ENCODE measurements at places on chromosomes 2 and 18.

- DNase-seq, result no peak
These were observed 50.2 kb downstream of the TTC21B start for GRCh38 chr2:165903406-165903805.

- DNase-seq, result no peak
These were observed 1064.0 kb upstream of the GYPC start for GRCh38 chr2:125591954-125592353.

GRCh38 chr2:72236445-72237067 is 88.9 kb upstream of the CYP26B1 start:
- DNase-seq, result no peak

DNA sequence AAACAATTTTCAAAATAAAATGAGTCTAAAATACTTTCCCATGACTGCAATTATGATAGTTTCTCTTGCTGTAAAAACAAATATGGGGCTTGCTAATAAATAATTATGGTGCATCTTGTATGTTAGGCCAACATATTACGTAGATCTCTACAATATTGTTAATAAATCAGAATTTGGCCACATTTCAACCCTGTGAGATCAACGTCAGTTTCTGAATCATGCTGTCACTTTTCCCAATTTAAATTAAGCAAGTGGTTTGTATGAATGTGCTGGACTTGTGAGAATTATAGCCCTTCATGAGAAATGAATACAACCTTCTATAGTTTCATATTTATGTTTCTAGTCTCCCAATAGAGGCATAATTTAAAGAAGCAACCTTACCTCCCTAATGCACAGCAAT is 808.9 kb downstream of the SUCLG1 start:
- no peak for DNase-seq

GRCh38 chr2:187057466-187057865 is 208.5 kb upstream of the ZSWIM2 start:
- no peak for DNase-seq

DNA sequence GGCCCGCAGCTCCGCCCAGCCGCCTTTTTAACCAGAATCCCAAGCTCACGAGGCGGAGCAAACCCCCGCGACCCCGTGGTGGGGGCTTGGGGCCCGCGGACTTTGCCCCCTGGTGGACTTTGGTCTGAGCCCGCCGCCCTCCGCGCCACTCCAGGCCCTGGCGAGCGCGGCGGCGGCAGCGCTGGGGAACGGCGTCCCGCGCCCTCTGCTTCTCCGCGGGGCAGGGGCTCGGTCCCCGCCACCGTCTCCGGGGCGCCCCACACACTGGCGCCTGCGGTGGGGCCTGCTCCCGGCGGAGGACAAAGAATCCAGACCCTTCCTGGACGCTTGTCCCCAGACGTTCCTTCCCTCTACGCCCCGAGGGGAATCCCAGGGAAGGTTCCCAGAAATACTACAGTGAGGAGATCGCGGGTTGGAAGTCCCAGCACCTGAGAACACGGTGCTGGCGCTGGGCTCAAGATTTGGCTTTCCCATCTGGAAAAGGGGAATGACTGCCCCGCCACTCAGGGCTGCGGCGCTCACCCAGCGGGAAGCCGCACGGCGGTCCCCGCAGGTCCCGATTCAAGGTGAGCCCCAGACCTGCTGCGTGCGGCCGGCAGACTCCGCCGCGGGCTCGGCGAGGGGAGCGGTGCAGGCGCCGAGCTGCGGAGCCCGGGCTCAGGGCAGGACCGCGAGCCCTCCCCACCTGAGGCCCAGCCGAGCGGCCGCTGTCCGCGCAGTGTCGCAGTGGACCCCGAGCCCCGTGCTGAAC is at the start of gene HAAO:
Gene HAAO, minus strand, starts transcription at position 1 of the 751 bp plus-strand sequence. CDS start 47 bp downstream, outside the sequence.
- DNase-seq, result peak; percentile 84

DNA sequence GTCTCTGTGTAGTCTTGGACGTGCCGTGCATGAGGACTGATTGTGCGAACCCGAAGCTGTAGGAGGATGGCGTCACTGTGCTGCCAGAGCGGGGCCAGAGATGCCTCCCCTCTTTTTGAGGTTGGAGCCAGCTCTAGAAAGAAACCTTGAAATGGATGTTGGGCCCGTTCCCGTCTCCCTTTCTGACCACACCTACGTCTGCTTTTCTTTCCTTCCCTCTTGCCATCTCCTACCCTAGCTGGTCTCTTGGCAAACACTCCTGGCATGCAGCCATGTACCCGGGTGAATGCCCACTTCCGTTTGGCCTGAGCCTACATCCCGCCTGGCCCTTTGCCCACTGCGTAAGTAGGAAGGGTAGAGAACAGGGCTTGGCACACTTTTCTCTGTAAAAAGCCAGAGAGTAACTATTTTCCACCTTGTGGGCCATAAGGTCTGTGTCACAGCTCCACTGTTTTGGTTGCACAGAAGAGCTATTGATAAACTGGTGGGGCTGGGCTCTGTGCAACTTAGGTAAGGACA is 37.4 kb downstream of the SH3BP4 start:
- DNase-seq, result peak; percentile 83

DNA sequence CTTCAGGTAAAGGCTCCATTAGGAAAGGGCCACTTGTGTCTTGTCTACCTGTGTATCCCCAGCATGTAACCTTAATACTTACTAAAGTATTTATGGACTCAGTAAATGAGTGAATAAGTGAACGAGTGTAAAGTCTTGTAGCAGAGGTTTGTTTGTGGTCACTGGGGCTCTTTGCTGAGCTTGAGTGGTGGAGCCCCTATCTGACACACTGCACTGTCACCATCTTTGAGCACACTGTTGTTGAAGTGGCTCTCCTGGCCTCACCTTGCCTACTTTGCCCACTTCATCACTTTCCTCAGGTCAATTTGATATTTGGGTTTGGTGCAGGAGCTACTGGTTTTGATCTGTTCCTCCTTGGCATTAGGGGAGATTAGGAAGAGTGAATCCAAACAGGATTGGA is 39.3 kb upstream of the ZEB2 start:
- DNase-seq, result no peak

DNA sequence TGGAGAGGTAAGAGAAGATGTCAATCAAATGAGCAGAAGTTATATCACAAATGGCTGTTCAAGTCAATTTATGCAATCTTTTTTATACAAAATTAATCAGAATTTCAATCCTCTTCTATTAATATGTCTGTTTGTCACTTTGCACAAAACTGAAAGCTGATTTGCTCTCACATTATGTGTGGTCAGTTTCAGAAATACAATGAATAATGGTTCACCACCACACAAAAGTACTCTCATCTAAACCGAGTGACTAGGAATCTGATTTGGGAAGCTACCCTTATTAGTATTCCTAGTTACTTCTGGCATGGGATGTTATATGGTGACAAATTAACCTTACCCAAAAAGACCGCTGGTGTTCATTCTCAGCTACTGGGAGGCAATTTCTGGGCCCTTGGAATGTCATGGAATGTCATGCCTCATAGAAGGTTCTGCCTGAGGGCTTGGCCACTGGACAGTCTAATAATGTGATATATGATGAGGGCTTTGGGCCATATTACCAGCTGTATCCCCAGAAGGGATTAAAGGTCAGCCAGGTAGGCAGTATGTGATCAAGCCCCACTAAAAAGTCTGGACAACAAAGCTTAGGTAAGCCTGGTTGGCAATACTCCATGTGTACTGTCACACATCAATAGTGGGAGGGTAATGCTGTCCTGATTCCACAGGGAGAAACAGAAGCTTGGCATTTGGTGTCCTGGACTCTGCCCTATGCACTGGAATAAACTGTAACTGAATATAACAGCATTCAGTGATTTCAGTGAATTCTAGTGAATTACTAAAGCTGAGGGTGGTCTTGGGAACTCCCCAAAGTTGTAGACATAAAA is 113.2 kb downstream of the PIGN start:
- no peak for DNase-seq

DNA sequence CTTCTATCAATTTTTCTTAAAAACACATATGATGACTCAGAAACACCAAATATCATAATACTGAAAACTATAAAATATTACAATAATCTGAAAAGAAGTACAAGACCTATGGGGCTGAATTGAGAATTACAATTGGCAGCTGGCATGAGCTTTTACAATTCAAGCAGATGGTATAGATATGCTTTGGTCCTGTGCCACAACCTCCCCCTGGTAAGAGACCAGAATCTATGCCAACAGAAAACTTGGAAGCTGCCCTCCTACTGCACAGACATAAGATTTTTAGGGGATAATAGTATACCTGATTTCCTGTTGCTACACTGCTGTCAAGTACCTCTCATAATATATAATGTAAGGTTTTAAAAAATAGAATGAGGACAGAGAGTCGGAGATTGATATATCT is 46.8 kb upstream of the CDH7 start:
- DNase-seq, result no peak

DNA sequence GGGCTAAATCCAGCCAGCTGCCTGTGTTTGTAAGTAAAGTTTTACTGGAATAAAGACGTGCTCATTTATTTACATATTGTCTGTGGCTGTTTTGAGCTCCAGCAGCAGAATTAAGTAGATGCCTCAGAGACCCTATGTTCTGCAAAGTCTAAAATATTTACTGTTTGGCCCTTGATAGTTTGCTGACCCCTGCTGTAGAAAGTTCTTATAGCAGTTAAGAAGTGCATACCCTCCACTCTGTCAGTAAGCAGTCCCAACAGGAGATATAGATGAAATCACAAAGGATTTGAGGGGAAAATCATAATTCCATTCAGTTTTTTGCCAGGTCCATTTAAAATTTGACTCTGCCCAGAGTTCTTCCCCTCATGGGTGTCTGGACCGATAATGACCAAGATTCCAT is 50.1 kb upstream of the ITM2C start:
- peak; percentile 28 for DNase-seq

- peak; percentile 2 for DNase-seq
These were observed 654 bp downstream of the PIK3C3 start for GRCh38 chr18:41955688-41956087.

DNA sequence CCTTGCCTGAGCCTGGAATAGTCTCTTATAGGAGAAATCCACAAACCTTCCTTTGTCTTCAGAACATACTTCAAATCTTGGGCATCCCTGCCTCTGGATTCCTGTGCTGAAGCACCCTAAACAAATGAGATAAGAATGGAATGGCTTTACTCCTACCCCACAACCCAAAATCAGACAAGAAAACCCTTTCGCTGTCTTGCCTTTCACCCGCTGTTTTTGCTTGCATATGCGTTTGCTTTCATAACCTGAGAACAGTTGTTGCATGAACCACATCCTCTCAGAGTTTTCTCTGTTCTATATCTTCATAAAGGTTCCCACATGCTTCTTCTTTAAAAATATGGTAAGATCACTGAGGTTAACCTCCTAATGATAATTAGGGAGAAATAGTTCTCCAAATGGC is 132.1 kb upstream of the MAP3K20 start:
- DNase-seq, result no peak

- peak; percentile 33 for DNase-seq
These were observed 156.4 kb downstream of the ZFP36L2 start for GRCh38 chr2:43070030-43070429.

DNA sequence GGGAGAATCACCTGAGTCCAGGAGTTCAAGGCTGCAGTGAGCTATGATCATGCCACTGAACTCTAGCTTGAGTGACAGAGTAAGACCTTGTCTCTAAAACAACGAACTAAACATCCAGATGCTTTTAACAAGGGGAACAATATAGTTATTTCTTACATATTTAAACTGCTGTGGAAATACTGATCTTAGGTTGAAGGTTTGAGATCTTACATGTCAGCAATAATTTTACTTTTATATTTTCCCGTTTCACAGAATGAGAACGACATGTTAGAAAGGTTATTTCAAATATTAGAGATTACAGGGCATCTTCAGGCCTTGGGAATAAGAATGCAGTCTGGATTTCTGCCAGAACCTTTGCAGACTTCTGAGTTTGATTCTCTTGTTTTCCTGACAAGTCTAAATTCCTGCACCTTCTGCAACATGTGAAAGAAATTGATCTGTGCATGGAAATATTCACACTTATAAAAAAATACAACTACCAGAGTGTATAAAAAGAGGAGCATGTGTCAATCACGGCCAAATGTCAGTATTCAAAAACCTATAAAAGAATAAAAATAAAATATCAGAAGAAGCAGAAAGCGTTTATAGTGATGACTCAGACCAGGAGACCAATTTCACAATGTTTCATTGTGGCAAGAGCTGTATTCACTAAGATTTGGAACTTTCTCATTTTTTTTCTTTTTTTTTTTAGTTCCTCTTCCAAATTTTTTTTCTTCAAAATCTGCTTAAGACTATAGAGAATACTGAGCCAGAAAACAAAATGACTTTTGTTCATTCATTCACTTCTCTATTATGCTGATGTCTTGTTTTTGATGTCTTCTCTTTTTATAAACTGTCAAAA is 29.6 kb downstream of the COLEC12 start:
- peak; percentile 51 for DNase-seq

- DNase-seq, result no peak
These were observed 181.4 kb downstream of the TMEM18 start for GRCh38 chr2:495745-496275.

GRCh38 chr2:24077535-24077877 is 1.4 kb upstream of the SF3B6 start:
- DNase-seq, result no peak

- no peak for DNase-seq
These were observed 674 bp downstream of the PTPN4 start for GRCh38 chr2:119760237-119760955.

DNA sequence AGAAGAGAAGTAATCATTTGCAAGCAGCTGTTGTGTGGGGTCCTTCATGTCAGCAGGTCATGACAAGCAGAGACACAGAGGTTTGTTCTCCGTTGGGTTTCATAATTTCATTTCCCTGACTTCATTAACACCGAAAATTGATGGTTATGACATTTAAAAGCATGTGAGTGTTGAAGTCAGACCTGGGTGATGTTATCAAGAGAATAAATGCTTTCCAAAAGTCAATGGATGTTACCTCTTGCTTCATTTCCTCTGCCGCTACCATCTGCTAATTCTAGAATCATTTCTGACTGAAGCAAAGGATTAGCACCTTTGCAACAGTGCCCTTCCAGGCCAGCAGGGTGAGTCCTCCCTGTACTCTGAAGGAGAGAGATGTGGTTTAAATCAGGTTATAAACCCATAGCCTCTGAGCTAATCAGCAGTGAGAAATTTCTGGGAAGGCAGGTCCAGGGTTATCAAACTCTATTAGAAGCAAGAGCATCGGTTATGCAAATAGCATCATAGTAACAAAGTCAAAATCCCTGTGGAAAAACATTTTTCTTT is 446.2 kb downstream of the PIK3C3 start:
- no peak for DNase-seq

GRCh38 chr2:78589871-78590270 is 435.6 kb upstream of the REG3G start:
- DNase-seq, result no peak

GRCh38 chr2:60847854-60848253 is 33.5 kb upstream of the REL start:
- no peak for DNase-seq

GRCh38 chr2:24220554-24221291 is 45.9 kb downstream of the FAM228A start:
- DNase-seq, result no peak

DNA sequence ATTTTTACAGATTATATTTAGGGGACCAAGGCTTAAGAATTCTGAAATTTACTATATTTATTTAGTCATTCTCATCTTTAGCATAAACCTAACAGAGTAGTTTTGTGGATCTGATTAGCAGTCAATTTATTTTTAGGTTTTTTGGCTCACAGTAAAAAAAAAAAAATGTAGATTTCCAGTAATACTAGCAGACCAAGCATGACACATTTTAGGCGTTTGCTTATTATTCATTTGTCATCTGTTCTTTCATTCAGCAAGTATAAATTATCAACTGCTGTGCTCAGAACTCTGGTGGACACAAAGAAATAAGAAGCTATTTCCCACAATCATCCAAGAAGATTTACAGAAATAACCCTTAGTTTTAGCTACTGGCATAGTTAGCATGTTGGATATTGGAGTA is 20.6 kb downstream of the PDE1A start:
- DNase-seq, result no peak

GRCh38 chr2:20362701-20363435 is 12.2 kb upstream of the PUM2 start:
- no peak for DNase-seq

Measured in suppressor macrophage (primary cell).